ENCODE measurements at places on chromosomes 2 and 18.

DNA sequence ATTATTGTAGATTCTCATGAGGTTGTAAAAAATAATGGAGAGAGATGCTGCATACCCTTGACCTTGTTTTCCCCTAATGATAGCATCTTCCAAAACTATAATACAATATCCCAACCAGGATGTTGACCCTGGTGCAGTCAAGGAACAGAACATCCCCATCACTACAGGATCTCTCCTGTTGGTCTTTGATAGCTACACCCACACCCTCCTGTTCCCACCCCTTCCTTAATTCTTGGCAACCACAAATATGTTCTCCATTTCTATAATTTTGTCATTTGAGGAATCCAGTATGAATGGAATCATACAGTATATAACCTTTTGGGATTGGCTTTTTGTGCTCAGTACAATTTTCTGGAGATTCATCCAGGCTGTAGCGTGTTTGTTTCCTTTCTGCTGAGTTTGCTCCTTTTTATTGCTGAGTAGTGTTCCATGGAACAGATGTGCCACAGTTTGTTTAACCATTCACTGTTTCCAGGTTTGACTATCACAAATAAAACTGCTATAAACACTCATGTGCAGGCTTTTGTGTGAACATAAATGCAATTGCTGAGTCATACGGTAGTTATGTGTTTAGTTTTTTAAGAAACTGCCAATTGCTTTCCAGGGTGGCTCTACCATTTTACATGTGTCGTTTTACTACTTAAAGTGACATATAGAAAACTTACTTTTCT lies 22.2 kb downstream of the MCFD2 start:
- DNase-seq, result no peak

DNA sequence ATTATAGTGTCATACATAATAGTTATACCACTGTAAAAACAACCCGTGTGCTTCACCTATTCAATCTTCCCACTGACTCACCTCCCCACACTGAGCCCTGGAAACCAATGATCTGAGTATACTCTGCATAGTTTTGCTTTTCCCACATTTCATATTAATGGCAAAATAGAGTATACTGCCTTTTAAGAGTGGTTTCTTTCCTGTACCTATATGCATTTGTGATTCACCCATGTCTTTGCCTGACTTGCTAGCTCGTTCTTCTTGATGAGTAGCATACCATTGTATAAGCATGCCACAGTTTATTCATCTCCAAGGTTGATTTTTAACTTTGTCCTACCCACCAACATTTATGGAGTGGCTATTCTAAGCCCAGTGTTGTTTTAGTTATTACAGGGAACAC lies 686.4 kb downstream of the PLCL1 start:
- DNase-seq, result no peak

- DNase-seq, result no peak
These were observed 5.8 kb downstream of the ASIC4 start for GRCh38 chr2:219520079-219520478.

DNA sequence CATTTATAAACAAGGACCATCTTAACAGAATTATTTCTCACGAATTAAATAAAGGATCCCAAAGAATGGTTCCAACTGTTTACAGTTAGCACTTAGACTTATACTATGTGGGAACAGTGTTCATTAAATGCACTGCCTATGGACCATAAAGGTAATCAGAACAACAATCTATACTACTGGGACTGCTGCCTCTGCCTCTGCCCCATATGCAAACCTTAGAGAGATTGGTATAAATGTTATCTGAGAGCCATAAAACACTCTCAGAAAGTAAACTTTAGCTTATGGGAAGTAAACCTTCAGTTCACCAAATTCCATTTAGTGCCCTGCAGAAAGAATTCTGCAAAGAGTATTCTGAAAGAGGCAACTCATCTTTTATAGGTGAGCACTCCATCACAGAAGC lies 448.0 kb downstream of the NCKAP5 start:
- no peak for DNase-seq

DNA sequence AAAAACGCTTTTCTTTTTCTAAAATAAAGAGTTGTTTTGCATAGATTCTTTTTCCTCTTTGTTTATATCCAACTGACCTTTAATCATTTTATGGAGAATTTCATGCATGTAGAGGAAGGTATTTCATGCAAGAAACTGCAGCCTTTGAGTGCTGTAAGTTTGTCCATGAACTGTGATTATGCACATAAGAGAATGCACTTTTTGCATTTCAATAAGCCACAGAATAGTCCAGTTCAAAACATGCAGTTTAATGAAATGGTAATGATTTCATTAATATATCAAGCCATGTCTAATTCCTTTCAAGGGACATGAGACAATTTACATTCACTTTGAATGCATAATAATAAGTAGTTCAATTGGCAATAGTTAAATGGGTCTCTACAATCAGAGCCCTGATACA lies 386.3 kb downstream of the LRATD1 start:
- no peak for DNase-seq

DNA sequence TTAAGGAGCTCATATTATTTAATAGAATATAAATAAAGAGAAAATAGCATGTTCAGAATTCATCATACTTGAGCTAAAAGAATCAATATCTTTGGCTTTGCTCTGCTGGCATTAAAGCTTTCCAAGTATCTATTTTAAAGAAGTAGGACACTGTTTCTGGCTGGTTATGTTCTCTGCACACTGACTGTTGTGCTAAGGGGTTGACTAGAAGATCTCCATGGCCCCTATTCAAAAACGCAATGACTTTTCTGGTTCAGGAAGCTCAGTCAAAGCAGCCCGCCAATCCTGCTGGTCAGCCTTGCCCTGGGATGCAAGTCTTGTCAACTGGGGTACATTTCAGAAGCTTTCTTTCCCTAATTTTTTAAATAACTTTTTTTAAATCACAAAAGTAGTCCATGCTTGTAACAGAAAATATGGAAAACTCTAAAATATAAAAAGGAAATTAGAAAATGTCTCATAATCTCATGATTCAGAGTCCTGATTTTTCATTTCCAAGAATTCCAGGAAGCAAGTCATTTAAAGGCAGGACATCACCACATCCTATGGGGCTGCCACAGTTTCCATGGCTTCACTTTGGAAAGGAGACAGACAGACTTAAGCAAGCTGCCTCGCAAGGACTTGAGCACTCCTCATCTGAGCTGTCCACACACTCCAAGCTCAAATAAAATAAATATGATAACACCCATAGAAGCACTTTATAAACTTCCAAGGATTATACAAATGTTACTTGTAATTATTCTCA lies 195.1 kb downstream of the TXNL1 start:
- DNase-seq, result no peak

DNA sequence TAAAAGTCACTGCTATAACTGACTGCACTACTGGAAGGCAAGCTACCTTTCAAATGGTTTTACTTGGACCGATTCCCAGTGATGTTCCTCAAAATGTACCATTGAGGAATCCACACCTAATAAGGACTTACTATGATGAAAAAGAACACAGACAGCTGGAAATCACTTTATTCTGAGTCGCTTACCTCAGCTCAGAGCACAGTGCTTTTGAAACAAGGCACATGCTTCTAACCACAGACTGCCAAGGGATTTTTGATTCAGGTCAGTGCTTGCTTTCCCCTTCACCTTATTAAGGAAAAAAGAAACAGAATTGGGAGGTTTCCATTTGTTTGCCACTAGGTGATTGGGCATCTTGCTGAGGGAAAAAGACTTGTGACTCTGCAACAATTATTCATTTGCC lies 707.5 kb upstream of the FSHR start:
- DNase-seq, result no peak

- no peak for DNase-seq
These were observed 29.8 kb upstream of the ZNF407 start for GRCh38 chr18:74567822-74568221.

GRCh38 chr2:180004731-180005130 lies 2.4 kb downstream of the CWC22 start:
- no peak for DNase-seq

GRCh38 chr2:66447677-66448076 lies 12.8 kb downstream of the MEIS1 start:
- DNase-seq, result no peak

DNA sequence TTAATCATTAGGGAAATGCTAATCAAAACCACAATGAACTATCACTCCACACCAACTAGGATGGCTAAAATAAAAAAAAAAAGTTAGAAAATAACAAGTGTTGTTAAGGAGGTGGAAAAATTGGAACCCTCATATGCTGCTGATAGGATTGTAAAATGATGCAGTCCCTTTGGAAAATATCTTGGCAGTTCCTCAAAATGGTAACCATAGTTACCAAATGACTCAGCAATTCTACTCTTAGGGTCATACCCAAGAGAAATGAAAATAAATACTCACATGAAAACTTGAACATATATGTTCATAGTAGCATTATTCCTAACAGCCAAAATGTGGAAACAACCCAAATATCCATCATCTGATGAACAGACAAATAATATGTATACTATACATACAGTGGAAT lies 15.7 kb upstream of the ACVR2A start:
- no peak for DNase-seq

- no peak for DNase-seq
These were observed 13.6 kb downstream of the CRIM1 start for GRCh38 chr2:36369163-36369562.

DNA sequence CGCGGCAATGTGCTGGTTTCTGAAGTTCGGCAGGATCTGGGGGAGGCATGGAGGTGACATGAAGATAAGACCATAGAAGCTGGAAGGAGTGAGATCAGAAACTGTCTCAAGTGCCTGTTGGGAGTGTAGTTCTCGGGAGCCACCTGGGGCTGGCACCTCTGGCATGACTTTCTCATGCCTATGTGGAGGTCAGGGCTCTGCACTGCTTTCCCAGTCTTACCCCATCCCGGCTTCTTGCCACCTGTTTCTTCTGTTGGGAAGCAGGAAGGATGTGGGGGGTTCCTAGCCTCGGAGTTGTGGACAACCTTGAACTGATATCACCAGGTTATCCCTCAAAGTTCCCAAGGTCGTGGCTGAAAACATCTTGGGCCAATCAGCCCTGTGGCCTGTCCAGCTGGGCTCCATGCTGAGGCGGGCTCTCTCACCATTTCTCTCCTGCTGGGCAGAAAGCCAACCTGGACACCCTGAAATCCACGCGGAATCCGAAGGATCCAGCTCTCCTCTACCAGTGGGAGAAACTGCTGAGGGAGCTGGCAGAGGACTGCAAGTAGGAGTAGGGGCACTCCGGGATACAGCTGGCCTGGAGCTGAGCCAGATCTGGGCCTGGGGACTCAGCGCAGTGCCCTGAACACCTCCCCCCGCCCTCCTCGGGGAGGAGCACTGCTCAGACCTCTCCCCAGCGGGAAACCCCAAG lies 42.5 kb downstream of the FER1L5 start:
- DNase-seq, result no peak

- no peak for DNase-seq
These were observed 30.4 kb upstream of the RAB6D start for GRCh38 chr2:131394147-131394931.

- DNase-seq, result peak; percentile 69
These were observed 61.4 kb upstream of the KIF5C start for GRCh38 chr2:148813603-148814065.

Measured in CD8-positive, alpha-beta T cell (primary cell).